T-helper 17 cell (primary cell): ENCODE measurements at places on chromosomes 3 and 15. TPM values are rescaled to one million over a fixed set of nuclear protein-coding genes. Genes with fewer than 3 reads are reported as not detected.

DNA sequence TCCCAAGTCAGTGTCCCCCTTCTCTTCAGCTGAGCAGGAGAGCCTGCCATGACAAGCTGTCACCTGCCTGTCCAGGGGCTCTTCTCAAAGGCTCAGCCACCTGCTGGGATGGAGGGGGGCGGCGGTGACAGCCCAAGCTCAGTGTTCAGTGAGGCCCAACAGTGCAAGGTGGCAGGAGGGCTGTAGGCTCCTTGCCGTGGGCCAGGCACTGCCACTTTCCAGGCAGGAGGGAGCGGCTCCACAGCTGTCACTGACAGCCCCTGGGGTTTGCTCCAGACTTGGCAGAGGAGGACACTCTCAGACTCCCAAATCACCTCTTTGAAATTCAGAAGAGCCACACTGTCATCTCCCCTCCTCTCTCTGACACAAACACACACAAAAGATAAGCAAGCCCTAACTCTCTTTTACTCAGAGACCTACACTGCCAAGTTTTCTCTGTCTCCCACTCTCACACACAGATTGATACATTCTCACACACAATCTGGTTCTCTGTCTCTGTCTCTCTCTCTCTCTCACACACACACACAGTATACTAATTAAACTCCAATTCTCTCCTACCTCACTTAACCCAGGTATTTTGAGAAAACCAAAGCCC lies 443.3 kb downstream of the EPHB1 start:
- no peak overlapping the region for H3K27ac ChIP-seq
- H3K27me3 ChIP-seq: peaks cover 8% of the 10 kb centered on the region
- no peak overlapping the region for H3K4me3 ChIP-seq
- no peaks in the 10 kb centered on the region for H3K4me1 ChIP-seq

- H3K27ac ChIP-seq: no peak overlapping the region
- no peak for DNase-seq
- H3K4me3 ChIP-seq: no peak overlapping the region
- H3K4me1 ChIP-seq: no peaks in the 10 kb centered on the region
- H3K27me3 ChIP-seq: peaks cover 58% of the 10 kb centered on the region
- H3K36me3 ChIP-seq: peaks cover 4% of the 10 kb centered on the region
Measured at GRCh38 chr3:113263778-113264177, 52.4 kb downstream of the BOC start.

GRCh38 chr3:28799084-28799483 lies 450.5 kb upstream of the AZI2 start:
- H3K27ac ChIP-seq: no peak overlapping the region
- H3K4me1 ChIP-seq: no peaks in the 10 kb centered on the region
- DNase-seq: no peak
- H3K36me3 ChIP-seq: no peaks in the 10 kb centered on the region

DNA sequence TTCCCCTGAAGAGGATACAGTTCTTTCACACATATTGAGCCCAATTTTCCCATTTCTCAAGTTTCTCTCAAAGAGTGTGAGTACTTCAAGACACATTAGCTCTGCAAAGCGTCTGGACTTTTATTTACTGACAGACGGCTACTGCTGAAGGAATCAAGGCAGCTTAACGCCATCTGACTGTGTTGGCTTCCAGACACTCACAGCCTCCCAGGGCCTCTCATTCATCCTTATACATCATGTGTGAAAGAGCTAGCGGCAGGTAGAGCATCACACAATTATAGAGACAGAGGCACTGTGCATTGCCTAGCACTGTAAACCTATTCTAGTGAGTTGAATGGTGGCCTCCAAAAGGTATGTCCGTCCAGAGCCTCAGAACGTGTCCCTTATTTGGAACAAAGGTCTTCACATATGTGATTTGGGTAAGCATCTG lies 284.1 kb upstream of the STT3B start:
- DNase-seq: no peak
- no peak overlapping the region for H3K4me3 ChIP-seq
- H3K4me1 ChIP-seq: peaks cover 22% of the 10 kb centered on the region
- no peak overlapping the region for H3K27ac ChIP-seq
- H3K27me3 ChIP-seq: no peaks in the 10 kb centered on the region

- H3K4me1 ChIP-seq: peaks cover 8% of the 10 kb centered on the region
- H3K36me3 ChIP-seq: no peaks in the 10 kb centered on the region
- DNase-seq: no peak
- H3K4me3 ChIP-seq: no peak overlapping the region
Measured at GRCh38 chr3:189038773-189039745, 132.7 kb upstream of the TPRG1 start.

The ALDH1A3 gene
- total RNA-seq: not detected

The HHATL gene
- not detected for total RNA-seq

The EPHB3 gene
- total RNA-seq: not detected
